ENCODE measurements at places on chromosomes 7 and 10.

GRCh38 chr7:121113288-121113687 lies 124.8 kb downstream of the CPED1 start:
- DNase-seq: no peak

DNA sequence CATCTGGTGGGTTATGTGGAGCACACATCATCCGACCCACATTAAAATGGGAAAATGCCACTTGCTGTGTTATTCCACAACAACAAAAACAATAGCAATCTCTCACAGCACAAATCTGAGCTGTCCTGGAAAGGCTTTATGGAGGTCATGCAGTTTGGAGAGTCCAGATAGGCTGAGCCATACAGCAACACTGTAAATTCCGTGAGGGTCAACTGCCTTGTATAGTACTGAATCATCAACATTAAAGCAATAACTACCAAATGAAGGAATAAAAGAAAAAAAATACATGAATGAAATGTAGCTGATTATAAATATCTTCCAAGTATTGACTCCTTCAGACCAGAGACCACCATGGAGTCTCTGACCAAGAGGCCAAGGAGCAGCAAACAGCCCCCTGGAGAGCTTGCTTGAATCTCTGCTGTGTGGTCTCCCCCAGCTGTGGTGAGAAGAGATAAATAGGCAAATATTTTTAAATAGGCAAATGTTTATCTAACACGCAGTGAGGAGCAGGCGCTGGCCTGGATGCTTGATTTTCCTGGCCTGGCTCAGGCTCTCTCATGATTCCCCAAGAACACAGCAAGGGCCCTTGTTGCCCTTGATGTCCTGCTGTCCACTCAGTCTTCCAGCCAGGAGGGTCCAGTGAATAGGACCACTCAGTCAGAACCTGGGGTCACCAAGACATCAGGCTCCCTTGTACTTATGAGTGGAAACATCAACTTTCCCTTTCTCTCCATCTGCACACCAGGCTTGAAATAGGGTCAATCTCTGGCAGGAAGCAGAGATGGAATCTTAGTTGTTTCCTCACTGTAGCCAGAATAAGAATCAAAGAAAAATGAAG lies 1021.3 kb downstream of the XPNPEP1 start:
- DNase-seq: no peak

GRCh38 chr10:107157071-107157470 lies 7.4 kb downstream of the SORCS1 start:
- no peak for DNase-seq

- DNase-seq: no peak
These were observed 368.1 kb downstream of the CXCL12 start for GRCh38 chr10:44016589-44017482.

DNA sequence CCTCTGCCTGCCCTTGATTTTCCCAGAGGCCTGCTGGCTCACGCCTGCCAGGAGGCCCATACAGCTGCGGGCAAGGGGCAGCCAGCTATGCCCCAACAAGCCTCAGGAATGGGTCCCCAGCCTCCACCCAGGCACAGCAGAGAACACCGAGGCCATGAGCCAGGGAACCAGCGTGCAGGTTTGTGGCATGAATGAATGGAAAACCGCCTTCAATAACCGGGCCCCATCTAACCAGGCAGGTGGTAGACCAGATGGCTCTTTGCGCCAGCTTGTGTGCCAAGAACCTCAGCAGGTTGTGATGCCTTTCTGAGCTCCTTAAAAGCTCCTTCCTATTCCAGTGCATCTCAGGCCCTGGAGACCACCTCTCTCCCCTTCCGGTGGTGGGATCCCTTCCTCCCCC lies 50.2 kb downstream of the ELFN1 start:
- no peak for DNase-seq

DNA sequence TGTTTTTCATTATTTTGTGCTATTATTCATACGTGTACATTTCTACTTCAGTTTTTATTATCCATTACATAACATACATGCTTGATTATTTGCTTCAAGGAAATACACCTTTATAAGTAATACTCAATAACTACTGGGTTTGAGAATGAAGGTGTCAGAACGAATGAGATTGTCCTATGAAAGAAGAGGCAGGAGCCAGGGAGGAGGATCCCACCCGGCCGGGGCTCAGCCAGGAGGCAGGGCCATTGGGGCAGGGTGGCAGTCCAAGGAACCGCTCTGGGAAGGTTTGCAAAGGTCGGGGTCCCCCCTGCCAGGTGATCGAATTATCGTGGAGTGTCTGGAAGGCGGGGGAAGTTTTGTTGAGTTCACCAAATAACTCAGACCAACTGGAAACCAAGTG lies 9.1 kb downstream of the TRIM56 start:
- no peak for DNase-seq

GRCh38 chr7:6026011-6026819 lies 5.0 kb upstream of the ANKRD61 start:
- DNase-seq: peak; percentile 44

GRCh38 chr7:51214098-51214497 lies 102.5 kb downstream of the COBL start:
- no peak for DNase-seq

GRCh38 chr10:72503241-72503640 lies 122.6 kb downstream of the MICU1 start:
- no peak for DNase-seq

DNA sequence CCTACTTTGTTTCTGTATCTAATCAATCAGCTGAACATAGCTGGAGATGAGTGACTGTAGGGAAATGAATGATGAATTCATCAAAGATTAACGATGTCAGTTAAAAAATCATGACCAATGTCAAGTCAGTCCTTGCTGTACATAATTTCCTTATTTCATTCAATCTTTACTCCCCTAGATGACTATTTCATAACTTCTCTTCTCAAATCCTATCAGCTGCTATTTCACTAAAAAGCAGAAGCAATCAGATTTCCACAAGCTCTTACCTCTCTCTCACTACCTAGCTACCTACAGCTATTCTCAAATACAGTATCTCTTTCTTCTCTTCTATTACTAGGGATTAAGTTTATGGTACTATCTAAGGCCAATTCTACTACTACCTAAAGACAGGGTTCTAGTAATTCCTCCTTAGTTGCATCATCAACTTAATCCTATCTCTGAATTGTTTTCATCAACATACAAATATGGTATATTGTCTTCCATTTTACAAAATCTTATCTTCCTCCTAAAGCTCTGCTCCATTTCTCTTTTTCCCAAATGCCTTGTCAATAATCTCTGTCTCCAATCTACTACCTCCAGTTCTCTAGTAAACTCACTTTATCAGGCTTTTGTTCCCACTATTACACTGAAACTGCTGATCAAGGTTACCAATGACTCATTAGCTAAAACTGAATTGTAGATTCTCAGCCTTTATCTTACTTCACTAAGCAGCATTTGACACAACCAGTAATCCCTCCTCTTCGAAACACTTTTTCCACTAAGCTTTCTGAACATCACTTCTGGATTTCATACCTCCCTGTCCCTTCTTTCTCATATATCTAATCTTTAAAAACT lies 28.4 kb downstream of the JMJD1C start:
- no peak for DNase-seq

DNA sequence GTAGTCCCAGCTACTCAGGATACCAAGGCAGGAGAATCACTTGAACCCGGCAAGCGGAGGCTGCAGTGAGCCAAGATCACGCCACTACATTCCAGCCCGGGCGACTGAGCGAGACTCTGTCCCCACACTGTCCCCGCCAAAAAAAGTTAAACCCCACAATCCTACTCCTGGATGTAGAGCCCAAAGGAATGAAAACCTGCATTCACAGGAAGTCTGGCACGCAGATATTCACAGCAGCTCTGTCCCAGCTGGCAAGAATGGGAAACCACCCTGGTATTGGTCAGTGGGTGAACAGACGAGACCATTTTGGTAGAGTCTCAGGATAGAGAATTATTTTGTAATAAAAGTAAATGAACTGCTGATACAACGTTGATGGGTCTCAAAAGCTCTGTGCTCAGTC lies 225.2 kb downstream of the MAD1L1 start:
- no peak for DNase-seq

DNA sequence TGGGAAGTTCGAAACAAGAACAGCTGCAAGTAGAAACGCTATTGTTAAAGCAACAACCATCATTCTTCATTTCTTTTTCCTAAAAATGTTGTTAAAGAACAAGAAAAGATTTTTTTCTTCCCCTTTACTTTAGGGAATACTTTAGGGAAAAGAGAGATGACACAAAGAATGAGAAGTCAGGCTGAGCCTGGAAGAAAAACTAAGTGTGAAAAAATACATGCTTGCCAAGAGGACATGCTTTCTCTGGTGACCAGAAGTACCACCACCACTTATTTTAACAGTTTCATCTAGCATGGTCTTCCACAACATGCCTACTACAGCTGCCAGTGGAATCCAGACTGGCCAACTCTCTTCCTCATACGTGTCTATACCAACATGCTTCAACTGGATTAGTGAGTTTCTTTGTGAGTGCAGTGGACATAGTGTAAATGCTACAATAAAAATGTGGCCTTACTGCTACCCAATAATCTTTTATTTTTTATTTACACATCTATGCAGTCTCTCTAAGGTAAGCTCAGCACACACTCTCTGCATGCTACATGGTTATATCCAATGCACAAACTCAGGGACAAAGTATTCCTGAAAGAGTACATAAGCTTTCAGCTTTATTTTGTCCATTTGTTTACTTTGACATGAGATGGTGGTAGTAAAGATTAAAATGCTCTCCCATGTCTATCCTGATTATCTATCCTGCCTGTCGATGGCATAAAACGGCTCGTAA lies 196.2 kb downstream of the TAX1BP1 start:
- DNase-seq: no peak

DNA sequence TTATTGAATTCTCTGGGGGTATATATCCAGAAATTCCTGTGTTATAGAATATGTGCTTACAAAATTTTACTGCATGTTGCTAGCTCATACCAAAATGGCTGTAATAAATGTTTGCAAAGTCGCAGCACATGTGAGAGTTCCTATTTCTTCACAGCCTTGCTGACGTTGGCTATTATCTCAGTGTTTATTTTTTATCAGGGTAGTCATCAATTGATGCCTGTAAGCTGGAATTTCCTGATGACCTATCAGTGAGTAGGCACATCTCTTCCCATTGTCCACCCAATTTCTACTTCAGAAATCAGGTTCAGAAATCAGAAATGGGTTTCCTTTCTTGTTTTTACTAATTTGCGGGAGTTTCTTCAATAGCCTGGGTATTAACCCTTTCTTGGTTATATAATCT lies 268.1 kb upstream of the FZD8 start:
- DNase-seq: no peak

- DNase-seq: peak; percentile 54
These were observed 95.4 kb downstream of the ELMO1 start for GRCh38 chr7:37352974-37353948.

- DNase-seq: no peak
These were observed 38.3 kb downstream of the FRMPD2 start for GRCh38 chr10:48236199-48236621.

GRCh38 chr10:11721806-11722205 lies 20.4 kb upstream of the ECHDC3 start:
- DNase-seq: no peak

DNA sequence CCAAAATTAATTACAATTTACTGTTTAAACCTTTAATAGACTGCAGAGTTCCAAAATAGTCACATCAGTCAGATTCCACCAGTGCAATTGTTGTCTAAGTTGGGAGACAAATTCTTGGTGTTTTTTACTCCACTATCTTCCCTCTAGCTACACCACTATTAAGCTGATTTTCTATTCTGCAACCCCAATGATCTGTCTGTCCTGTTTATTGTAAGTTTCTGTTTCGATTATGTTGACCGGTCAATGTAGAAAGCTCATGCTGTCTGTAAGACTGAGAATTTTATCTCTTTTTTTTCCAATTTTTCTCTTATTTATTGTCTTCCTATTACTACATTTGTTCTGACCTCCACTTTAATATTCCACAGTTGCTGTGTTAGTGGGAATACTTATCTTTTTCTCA lies 557.5 kb downstream of the SH2D4B start:
- no peak for DNase-seq

GRCh38 chr10:79196470-79197461 lies 128.0 kb downstream of the ZMIZ1 start:
- DNase-seq: peak; percentile 61

DNA sequence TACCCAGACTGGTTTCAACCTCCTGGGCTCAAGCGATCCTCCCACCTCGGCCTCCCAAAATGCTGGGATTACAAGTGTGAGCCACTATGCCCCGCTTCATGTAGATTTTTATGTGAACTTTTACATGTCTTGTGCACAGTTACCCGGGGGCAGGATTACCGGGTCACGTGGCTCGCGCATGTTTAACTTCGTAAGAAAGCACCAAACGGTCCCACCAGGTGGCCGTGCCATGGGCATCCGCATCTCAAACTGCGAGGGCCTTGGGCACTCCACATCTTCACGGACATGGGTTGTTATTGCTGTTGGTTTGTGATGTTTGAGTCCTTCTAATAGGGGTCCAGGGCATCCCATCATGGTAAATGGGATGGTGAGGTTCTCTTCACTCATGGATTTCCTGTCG lies 636.6 kb upstream of the FOXK1 start:
- DNase-seq: no peak

DNA sequence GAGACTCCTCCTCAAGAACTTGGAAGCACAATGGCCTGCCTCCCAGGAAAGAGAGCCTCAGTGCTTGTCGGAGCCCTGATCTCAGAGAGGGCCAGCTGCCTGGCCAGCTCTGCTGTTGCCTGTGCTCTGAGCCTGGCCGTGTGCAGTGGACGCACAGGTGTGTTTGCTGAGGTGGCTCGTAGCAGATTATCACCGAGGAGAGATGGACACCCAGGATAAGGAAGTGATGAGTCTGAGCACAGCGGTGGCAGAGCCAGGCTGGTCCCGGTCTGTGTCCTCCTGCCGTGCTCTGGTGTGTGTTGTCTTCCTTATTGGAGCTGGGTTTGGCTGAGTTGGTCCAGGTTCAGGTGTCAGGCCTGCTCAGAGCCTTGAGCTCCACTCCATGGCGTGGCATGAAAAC lies 208.5 kb downstream of the EBF3 start:
- DNase-seq: no peak

GRCh38 chr10:113273181-113274163 lies 279.4 kb upstream of the HABP2 start:
- no peak for DNase-seq

DNA sequence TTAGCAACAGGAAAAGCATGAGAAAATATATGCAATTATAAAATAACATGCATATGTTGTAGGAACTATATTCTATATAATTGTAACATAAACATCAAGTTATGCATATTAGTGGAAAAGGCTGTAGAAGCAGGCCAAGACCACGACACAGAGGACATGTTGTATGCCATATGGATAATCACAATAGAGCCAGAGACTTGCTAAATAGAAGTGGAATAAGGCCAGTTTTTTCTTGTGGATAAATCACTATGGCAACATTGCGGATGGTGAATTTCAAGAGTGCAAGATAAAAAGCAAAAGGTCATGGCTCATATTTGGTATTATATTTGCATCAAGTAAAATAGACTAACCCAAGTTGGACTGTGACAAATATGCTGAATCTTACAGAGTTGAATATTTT lies 93.0 kb downstream of the PCDH15 start:
- no peak for DNase-seq

All from GM06990 (cell line).